ENCODE measurements at places on chromosomes 2 and 18. TPM values are rescaled to one million over a fixed set of nuclear protein-coding genes. Genes with fewer than 3 reads are reported as not detected.
A peak's percentile ranks its signal among the peaks of the same experiment; 100 is the strongest.

GRCh38 chr2:150963336-150963735, 298.3 kb downstream of the RBM43 start:
- DNase-seq = no peak

GRCh38 chr2:48200620-48201293, 294.5 kb upstream of the FBXO11 start:
- no peak for DNase-seq

DNA sequence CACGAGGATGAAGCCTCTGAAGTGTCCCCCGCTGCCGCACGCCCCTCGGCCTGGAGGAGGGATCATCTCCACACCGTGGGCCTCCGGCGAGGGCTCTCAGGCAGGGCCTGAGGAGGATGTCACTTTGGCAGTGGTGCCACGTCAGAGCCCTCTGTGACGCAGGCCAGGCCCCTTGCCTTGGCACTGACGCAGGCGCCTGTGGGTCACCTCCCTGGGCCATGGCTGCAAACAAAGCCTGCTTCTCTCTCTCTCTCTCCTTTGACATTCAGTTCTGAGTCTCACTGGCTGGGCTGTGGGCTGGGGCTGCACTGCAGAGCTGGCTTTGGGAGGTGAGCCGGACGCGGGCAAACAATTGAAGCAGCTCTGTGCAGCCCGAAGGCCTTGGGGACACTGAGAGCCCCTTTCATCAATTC, 273.7 kb downstream of the TWIST2 start:
- DNase-seq = no peak

DNA sequence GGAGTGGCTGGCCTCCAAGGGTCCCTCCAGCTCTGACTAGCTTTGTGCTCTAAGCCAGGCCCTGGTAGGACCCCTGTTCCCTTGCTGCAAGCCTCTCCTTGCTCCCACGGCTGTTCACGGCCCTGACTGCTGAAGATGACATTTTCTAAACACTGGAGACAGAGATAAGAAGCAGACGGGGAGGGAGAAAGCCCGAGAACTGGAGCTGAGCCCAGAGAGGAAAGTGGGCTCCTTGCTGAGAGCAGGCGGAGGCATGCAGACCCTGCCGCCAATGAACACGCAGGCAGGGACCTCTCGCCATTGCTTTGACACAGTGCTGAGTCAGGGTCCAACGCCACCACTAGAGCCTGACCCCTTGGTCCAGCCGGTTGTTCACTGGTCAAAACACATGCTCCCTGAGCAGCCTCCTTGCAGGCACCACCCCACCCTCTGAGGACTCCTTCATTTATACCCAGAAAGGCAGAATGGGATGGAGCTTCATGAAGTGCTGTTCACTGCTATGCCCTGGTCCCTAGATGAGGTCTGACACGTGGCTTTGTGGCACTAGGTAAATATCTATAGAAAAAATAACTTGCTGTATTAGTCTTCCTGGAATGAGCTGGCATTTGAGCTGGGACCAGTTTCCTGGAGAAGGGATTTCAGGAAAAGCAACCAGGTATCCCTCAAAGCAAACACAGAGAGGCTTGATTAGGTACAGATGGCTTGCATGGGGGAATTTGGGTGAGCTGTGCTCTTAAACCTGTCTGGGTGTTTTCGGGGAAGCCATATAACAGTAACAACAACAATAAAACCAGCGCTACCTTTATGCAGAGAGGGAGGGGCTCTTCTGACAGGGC, 65.7 kb downstream of the MCFD2 start:
- peak; percentile 65 for DNase-seq

The GREB1L gene
- 3.0 TPM for total RNA-seq

The DYNC1I2 gene
- 52.7 TPM for total RNA-seq
